ENCODE measurements at places on chromosomes 7 and 10.
A peak's percentile ranks its signal among the peaks of the same experiment; 100 is the strongest.

- H3K4me1 ChIP-seq = no peaks in the 10 kb centered on the region
- peaks cover 100% of the 10 kb centered on the region for H3K27me3 ChIP-seq
- no peak overlapping the region for H3K27ac ChIP-seq
- H3K36me3 ChIP-seq = no peaks in the 10 kb centered on the region
- H3K4me3 ChIP-seq = no peak overlapping the region
- no peak for DNase-seq
Measured at GRCh38 chr10:101089520-101090299, 27.9 kb downstream of the KAZALD1 start.

DNA sequence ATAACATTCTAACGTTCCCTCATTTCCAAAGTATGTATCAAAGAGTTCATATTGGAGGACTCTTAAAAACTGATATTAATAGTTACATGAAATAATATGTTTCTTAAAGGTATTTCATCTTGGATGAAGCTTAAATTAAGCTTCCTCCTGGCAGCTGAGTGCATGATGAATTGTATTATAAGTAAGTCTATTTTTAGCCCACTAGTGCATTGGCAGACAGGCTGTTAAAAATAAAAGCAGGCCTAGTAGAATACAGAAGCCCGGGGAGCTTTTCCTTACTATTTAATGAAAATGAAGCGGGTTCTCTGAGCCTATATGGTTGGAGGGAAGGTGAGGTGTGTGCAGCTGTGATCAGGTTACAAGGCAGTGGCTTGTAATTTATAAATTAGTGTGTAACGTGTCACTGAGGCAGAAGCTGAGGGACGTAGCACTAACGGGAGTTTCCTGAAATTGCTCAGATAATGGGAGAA is 130.7 kb upstream of the KMT2E start:
- peaks cover 15% of the 10 kb centered on the region for H3K27me3 ChIP-seq
- H3K36me3 ChIP-seq = peaks cover 4% of the 10 kb centered on the region
- no peak for DNase-seq

DNA sequence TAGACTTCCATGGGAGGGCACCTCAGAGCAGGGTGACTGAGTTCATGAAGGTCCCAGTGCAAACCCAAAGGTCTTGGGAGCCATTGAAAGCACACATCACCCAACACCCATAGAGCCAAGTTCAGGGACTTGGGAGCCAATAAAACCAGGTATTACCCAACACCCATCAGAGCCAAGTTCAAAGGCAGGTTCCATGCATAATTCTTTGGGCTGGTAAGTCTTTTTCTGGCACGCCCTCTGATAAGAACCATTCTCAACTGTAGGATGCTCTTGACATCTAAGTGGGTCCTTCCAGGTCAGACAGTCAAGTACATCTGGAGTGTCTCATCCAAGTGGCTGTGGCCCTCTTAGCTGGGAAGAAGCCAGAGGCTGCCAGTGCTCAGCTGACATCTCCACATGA is 63.2 kb downstream of the EBF3 start:
- no peaks in the 10 kb centered on the region for H3K4me1 ChIP-seq
- H3K4me3 ChIP-seq = no peak overlapping the region
- peaks cover 31% of the 10 kb centered on the region for H3K27me3 ChIP-seq
- no peak for DNase-seq
- H3K27ac ChIP-seq = no peak overlapping the region
- no peaks in the 10 kb centered on the region for H3K36me3 ChIP-seq

GRCh38 chr10:79022565-79023230 is 46.1 kb upstream of the ZMIZ1 start:
- H3K36me3 ChIP-seq = peaks cover 11% of the 10 kb centered on the region
- DNase-seq = no peak

- no peak for DNase-seq
- no peak overlapping the region for H3K4me3 ChIP-seq
- no peak overlapping the region for H3K27ac ChIP-seq
- H3K36me3 ChIP-seq = no peaks in the 10 kb centered on the region
Measured at GRCh38 chr7:4185721-4186512, 496.2 kb upstream of the FOXK1 start.

GRCh38 chr10:71575934-71576801 is 143.4 kb downstream of the C10orf105 start:
- DNase-seq = no peak
- peaks cover 49% of the 10 kb centered on the region for H3K27me3 ChIP-seq
- no peak overlapping the region for H3K4me3 ChIP-seq

DNA sequence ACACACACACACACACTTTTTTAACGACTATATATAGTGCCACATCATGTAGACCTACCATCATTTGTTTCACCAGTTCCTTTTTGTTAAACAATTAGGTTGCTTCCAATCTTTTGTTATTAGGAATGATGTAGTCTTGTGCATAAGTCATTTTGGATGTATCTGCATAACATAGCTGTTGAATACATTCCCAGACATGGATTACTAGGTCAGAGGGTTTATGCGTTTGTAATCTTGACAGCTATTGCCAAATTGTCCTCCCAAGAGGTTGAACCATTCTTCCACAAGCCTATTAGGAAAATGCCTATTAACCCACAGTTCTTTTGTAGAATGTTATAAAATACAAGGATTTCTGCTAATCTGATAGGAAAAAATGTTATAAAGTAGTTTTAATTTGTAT is 87.3 kb downstream of the PALS2 start:
- H3K27me3 ChIP-seq = no peaks in the 10 kb centered on the region
- H3K36me3 ChIP-seq = peaks cover 2% of the 10 kb centered on the region
- no peak overlapping the region for H3K27ac ChIP-seq
- no peak for DNase-seq
- no peaks in the 10 kb centered on the region for H3K4me1 ChIP-seq
- H3K4me3 ChIP-seq = no peak overlapping the region

GRCh38 chr7:24971333-24972165 is 8.4 kb downstream of the OSBPL3 start:
- H3K4me1 ChIP-seq = peaks cover 55% of the 10 kb centered on the region
- peak overlapping the region; percentile 30 for H3K27ac ChIP-seq
- H3K27me3 ChIP-seq = no peaks in the 10 kb centered on the region
- H3K36me3 ChIP-seq = peaks cover 3% of the 10 kb centered on the region
- DNase-seq = no peak
- H3K4me3 ChIP-seq = peak overlapping the region; percentile 42

DNA sequence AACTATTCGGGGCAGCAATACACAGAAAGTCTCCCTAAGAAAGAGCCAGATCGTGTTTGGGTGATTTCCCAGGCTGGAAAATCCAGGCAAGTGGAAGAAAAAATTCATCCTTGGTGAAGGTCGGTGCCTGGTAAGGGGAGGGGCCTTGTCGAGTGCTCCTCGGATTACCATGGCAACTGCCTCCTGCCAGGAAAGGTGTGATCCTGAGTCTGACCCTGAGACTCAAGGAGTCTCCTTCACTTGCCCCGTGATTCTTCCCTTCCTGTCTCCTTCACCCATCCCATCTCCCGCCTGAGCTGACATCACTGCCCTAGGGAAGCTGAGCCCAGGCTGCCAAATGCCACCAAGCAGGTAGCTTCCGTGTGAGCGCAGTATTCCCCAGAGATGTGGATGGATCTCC is 112.2 kb downstream of the MYL10 start:
- no peaks in the 10 kb centered on the region for H3K36me3 ChIP-seq
- peaks cover 57% of the 10 kb centered on the region for H3K27me3 ChIP-seq
- H3K27ac ChIP-seq = no peak overlapping the region
- DNase-seq = no peak

DNA sequence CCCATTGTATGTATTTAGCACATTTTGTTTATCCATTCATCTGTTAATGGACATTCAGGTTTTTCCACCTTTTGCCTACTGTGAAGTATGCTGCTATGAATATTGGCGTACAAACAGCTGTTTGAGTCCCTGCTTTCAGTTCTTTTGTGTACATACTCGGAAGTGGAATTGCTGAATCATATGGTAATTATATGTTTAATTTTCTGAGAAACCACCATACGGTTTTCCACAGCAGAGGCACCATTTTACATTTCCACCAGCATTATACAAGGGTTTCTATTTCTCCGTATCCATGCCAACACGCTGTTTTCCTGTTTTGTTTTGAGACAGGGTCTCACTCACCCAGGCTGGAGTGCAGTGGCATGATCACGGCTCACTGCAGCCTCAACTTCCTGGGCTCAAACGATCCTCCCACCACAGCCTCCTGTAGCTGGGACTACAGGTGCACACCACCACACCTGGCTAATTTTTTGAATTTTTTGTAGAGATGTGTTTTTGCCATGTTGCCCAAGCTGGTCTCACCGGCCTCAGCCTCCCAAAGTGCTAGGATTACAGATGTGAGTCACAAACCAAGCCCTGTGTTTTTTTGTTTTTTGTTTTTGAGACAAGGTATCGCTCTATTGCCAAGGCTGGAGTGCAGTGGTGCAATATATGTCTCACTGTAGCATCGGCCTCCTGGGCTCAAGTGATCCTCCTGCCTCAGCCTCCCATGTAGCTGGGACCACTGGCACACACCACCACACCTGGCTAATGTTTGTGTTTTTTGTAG is 22.1 kb upstream of the FBXW4 start:
- no peak for DNase-seq
- H3K27me3 ChIP-seq = no peaks in the 10 kb centered on the region
- no peaks in the 10 kb centered on the region for H3K36me3 ChIP-seq
- no peak overlapping the region for H3K4me3 ChIP-seq
- no peak overlapping the region for H3K27ac ChIP-seq

DNA sequence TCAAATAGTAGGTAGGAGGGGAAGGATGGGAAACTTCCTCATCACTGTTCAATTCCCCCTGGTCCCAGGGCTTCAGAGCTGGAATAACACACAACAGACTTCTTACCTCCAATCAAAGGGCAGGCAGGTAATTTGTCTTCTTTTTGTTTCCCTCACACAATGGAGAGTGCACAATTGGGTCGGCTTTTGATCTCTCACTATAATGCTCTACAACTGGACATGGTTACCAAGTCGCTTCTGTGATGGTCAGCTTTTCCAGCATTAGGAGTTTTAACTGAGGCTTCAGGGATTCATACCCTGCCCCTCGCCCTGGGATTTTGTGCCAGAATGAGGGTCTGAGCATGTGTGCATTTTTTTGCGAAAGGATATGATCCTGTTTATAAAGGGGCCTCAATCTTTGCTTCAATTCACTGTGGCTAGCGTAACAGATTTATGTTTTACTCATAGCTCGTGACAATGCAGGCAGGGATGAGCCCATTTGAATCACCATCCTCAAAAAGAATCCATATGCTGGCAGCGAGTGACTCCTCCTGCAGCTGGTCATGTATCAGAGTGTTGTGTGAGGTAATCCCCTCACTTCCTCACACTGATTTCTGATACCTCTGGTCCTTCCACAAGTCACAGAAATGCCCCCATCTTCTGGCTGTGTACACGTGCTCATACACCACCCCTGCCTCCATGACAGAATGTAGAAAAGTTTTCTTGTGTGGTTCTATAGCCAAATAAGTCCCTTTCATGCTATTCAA is 189.6 kb downstream of the CTTNBP2 start:
- no peaks in the 10 kb centered on the region for H3K4me1 ChIP-seq
- H3K27ac ChIP-seq = no peak overlapping the region
- DNase-seq = no peak

GRCh38 chr7:50908628-50909290 is 126.1 kb upstream of the GRB10 start:
- no peaks in the 10 kb centered on the region for H3K27me3 ChIP-seq
- H3K4me1 ChIP-seq = no peaks in the 10 kb centered on the region
- no peak overlapping the region for H3K4me3 ChIP-seq
- H3K27ac ChIP-seq = no peak overlapping the region

GRCh38 chr10:117731121-117731791 is 188.7 kb downstream of the EMX2 start:
- no peak for DNase-seq
- peaks cover 53% of the 10 kb centered on the region for H3K27me3 ChIP-seq
- H3K27ac ChIP-seq = no peak overlapping the region
- H3K4me1 ChIP-seq = no peaks in the 10 kb centered on the region
- H3K36me3 ChIP-seq = no peaks in the 10 kb centered on the region

DNA sequence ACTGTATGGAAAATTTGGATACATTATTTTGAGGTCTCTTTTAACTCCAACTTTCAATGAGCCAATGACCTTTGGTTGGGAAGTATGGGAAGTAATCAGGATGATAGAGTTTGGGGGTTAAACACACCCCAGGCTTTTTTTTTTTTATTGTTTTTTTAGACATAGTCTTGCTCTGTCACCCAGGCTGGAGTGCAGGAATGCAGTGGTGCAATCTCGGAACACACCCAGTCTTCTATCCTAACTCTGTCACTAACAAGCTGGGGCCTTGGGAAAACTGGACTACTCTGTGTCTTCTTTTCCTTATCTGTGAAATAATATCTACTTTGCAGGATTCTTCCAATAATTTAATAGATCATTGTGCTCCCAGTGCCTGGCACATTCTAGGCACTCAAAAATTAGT is 37.6 kb upstream of the AGBL3 start:
- no peaks in the 10 kb centered on the region for H3K4me1 ChIP-seq
- H3K27ac ChIP-seq = no peak overlapping the region
- H3K36me3 ChIP-seq = no peaks in the 10 kb centered on the region
- H3K4me3 ChIP-seq = no peak overlapping the region
- no peak for DNase-seq
- peaks cover 31% of the 10 kb centered on the region for H3K27me3 ChIP-seq

DNA sequence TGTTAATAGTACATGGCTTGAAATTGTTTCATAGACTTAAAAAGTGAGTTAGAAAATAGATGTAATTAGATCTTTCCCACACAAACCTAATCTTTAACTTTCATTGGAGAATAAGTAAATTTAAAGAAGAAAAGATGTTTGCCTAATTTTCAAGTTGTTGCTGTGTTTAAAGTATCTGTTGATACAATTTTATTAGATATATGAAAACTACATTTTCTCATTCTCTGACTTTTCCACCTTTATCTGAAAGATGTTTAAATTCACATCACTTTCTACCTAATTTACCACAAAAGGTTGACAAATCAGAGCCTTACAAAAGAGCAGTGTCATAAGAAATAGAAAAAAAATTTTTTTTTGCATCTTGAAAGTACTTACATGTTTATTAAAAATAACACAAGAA is 45.8 kb downstream of the SHOC2 start:
- no peak overlapping the region for H3K27ac ChIP-seq
- DNase-seq = no peak
- no peaks in the 10 kb centered on the region for H3K27me3 ChIP-seq

DNA sequence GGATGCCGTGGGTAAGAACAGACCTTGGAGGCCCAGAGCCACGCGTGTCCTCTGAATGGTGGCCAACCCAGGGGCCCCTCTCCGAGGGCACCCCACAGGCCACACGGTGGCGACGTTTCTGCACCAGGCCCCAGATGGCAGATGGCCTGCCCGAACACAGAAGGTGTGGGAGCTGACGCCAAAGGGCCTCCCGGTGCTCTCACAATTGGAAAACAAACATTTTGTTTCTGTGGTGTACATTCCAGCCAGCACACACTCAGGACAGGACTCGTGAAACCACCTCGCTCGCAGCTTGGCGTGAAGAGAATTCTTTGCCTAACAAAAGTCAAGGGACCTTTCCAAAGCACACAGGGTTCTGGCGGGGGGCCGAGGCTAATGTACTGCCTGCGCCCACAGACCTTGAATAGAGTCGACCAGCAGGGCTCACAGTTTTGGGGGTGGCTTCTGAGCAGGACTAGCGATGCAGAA is 112.1 kb downstream of the FAM53B start:
- DNase-seq = peak; percentile 37
- H3K4me1 ChIP-seq = peaks cover 68% of the 10 kb centered on the region
- peaks cover 17% of the 10 kb centered on the region for H3K36me3 ChIP-seq
- peak overlapping the region; percentile 45 for H3K4me3 ChIP-seq
- H3K27me3 ChIP-seq = no peaks in the 10 kb centered on the region
